CD4-positive, CD25-positive, alpha-beta regulatory T cell (primary cell): ENCODE measurements at places on chromosomes 2 and 18. TPM values are rescaled to one million over a fixed set of nuclear protein-coding genes. Genes with fewer than 3 reads are reported as not detected.
A peak's percentile ranks its signal among the peaks of the same experiment; 100 is the strongest.

TUBA4A gene
- polyA plus RNA-seq = 278 TPM

DNA sequence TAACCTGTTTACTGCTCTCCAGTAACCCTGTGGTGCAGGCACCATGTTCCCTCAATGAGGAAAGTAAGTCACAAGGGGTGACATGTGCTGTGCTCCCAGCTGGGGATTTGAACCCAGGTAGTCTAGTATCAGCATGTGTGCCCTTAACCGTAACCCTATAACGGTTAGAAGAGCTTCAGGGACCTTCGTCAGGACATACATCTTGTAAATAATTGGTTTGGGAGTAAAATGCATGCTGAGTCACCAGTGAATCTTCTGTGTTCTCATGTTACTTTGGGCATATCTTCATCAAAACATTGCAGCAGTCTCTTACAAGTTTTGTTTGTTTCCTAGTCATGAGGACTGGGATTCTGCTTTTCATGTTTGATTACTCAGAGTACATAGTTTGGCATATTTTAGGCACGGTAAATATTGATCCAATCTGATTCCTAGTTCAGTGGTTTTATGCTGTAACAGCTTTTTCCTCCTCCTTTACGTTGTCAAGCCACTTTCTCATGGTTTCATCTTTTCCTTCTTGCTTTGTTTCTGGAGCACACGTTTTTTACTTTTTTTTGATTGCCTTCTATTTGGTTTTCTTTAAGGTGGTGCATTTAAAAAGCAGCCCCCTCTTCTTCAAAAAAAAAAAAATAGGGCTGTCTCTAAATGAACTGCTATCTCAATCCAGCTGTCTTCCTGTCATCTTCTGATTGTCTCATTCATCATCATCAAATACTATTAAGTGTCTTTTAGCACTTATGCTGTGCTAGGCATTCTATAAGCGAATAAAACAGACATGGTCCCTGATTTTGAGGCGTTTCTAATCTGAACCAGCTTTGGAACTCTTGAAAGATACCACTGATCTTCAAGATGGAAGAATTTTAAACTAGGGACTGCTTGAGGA is 50.4 kb downstream of the CLIP4 start:
- DNase-seq = no peak
- H3K4me3 ChIP-seq = no peak overlapping the region
- H3K4me1 ChIP-seq = no peaks in the 10 kb centered on the region
- H3K27ac ChIP-seq = no peak overlapping the region

DNA sequence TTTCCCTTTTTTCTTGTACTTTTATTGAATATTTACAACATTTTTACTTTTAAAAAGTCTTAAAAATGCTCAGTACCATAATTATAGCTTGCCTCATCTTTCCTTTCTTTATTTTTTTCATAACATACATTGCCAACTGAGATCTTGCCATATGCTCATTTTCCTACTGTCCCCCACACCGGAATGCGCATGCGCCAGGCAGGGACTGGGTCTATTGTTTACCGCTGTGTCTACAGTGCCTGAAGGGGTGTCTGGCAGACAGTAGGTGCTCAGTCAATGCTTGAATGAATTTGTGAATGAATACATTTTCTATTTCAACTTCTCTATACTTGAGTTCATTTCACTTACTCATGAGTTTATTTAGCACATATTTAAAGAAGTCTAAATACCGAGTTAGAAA is 158.0 kb downstream of the CYP26B1 start:
- no peaks in the 10 kb centered on the region for H3K36me3 ChIP-seq
- no peak overlapping the region for H3K4me3 ChIP-seq
- no peak for DNase-seq
- no peaks in the 10 kb centered on the region for H3K4me1 ChIP-seq
- no peak overlapping the region for H3K27ac ChIP-seq

GRCh38 chr18:10304853-10305252 is 149.6 kb upstream of the APCDD1 start:
- no peaks in the 10 kb centered on the region for H3K4me1 ChIP-seq
- H3K4me3 ChIP-seq = no peak overlapping the region
- no peaks in the 10 kb centered on the region for H3K36me3 ChIP-seq
- no peak overlapping the region for H3K27ac ChIP-seq

DNA sequence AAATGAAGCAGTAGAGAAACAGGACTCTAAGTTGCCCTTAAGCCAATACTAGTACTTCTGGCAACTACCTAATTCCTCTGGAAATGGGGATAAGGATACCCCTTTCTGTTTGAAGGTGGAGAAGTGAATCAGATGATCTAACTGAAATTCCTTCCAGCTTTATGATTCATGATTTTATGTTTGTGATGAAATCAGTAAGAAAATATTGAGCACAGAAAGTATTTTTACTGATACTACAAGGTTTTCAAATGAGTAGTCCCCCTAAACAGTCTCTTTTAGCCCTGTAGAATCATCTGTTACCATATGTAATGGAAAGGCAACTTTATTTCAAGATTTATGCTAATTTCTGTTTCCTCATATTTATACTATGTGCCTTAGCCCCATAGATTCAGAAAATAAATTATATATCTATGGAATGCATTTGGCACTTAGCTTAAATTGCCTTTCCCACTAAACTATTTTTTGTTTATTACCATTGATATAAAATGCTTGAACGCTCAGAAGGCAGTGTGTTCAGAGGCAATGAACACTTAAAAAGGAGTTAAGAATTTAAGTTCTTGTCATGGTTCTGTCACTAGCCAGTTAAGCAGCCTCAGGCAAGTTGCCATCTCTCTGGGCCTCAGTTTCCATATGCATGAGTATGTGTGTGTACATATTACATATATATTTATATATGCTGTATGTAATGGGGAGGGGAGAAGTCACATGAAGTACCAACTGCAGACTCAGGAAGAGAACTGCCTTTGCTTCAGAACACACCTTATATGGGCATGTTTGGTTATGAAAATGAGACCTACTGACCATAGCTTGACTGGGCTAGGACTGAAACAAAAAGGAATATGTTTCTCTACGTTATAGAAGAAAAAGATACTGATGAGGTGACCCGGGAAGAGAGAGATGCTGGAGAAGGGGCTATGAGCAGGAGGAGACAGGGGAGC is 97.7 kb downstream of the CDC42EP3 start:
- no peak overlapping the region for H3K4me3 ChIP-seq
- no peaks in the 10 kb centered on the region for H3K36me3 ChIP-seq
- H3K27ac ChIP-seq = no peak overlapping the region
- no peak for DNase-seq
- H3K4me1 ChIP-seq = peaks cover 6% of the 10 kb centered on the region

DNA sequence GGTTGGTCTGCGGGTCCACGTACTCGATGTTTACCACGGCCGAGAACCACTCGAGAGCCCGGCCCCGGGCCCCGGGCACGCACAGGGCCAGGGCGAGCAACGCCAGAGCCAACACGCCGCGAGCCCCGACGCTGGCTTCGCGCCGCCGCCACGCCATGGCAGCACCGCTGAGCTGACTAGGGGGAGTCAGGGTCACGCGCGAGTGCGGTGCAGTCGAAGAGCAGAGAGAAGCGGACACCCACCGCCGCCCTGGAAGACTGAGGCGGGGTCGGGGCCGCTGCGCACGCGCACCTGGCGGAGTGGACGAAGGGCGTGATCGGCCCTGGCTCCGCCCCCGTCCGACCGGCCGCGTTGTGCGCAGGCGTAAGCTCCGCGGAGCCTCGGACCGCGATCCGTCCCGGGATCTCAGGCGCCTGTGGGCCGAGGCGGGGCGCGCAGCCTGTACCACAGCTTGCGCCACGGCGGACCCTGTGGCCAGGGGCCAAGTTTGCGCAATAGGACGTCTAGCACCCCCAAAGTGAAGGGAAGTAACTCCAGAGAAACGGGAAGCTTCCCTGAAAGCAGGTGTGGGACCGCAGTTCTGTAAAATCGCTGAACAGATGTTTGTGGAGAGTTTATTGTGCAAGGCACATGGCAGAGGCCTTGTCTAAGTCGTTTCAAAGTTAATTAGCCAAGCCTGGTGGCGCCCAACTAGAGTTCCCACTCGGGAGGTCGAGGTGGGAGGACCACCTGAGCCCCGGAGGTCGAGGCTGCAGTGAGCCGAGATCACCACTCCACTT is at the start of gene RNF149:
RNF149 (minus strand) TSS at position 270 of the 779 bp plus-strand sequence; CDS start at position 157, 113 bp downstream.
- peaks cover 61% of the 10 kb centered on the region for H3K4me1 ChIP-seq
- H3K27ac ChIP-seq = peak within 1 kb of the TSS; percentile 96
- peak; percentile 90 for DNase-seq
- no peaks in the 10 kb centered on the region for H3K27me3 ChIP-seq
- H3K4me3 ChIP-seq = peak within 1 kb of the TSS; percentile 92

GRCh38 chr2:213545481-213545880 is 261.2 kb downstream of the SPAG16 start:
- DNase-seq = no peak
- H3K27ac ChIP-seq = no peak overlapping the region
- no peaks in the 10 kb centered on the region for H3K27me3 ChIP-seq
- no peak overlapping the region for H3K4me3 ChIP-seq

- no peak for DNase-seq
- no peaks in the 10 kb centered on the region for H3K27me3 ChIP-seq
- no peaks in the 10 kb centered on the region for H3K4me1 ChIP-seq
Measured at GRCh38 chr2:63034526-63034925, 16.1 kb upstream of the OTX1 start.
